ENCODE measurements at places on chromosomes 2 and 18. TPM values are rescaled to one million over a fixed set of nuclear protein-coding genes. Genes with fewer than 3 reads are reported as not detected.

The CXCR4 gene
- 26.3 TPM for total RNA-seq

DNA sequence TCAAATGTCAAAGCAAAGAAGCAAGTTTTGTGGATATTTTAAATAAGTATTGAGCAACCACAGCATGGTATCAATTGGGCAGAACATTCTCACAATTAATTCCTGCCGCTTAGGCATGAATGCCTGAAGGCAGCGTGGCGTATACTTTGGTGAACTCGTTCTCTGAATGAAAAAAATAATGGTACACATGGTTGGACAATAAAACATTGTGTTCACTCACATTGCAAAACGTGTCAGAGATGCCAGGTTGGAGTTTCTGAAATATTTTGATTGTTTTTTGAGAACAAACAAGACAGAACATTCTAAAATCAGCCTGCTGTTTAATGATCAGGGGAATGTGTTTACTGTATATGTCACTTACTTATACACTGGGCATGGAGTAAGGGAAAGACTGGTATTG is 254.2 kb downstream of the CDH2 start:
- no peak for DNase-seq

- DNase-seq: no peak
Measured at GRCh38 chr2:142395291-142395690, 264.5 kb upstream of the LRP1B start.

GRCh38 chr2:73232403-73233153 is 461 bp downstream of the PRADC1 start:
- no peak for DNase-seq

DNA sequence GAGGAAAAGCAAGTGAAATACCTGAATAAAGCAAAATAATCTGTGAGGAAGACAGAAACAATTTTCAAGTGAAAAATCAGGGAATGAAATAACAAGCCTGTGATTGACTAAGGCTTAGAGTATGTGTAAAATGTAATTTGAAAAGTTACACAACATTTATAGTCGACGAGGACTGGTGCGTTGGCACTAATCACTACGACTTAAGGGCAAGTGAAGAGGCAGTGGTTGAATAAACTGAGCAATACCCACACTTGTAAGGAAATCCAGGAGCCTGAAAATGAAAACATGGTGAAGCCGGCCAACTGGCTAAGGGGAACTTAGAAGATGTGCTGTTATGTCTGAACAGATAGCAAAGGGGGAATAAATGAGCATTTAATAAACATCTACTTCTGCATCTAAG is 13.4 kb downstream of the DOK1 start:
- DNase-seq: no peak

DNA sequence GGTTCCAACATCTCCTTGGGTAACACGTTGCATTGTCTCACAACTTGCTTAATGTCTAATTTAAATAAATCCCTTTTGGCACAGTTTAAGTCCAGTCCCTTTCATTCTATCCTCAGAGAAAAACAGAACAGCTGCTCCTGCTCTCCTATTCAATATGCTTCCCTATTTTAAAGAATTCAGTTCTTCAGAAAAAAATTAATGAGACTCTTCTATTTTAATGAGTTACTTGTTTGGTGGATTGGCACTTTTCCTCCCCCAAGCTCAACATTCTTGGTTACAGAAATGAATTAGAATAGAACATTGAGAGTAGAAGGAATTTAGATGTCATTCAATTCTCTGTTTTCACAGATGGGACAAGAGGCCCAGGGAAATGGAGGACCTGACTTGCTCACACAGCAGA is 116.9 kb upstream of the ATP8B1 start:
- no peak for DNase-seq

The OTX1 gene
- total RNA-seq: not detected

GRCh38 chr2:6233993-6234392 is 541.8 kb downstream of the SOX11 start:
- DNase-seq: no peak

The BCL11A gene
- total RNA-seq: 0.99 TPM

- no peak for DNase-seq
Measured at GRCh38 chr18:3864669-3865298, 414.8 kb downstream of the TGIF1 start.

DNA sequence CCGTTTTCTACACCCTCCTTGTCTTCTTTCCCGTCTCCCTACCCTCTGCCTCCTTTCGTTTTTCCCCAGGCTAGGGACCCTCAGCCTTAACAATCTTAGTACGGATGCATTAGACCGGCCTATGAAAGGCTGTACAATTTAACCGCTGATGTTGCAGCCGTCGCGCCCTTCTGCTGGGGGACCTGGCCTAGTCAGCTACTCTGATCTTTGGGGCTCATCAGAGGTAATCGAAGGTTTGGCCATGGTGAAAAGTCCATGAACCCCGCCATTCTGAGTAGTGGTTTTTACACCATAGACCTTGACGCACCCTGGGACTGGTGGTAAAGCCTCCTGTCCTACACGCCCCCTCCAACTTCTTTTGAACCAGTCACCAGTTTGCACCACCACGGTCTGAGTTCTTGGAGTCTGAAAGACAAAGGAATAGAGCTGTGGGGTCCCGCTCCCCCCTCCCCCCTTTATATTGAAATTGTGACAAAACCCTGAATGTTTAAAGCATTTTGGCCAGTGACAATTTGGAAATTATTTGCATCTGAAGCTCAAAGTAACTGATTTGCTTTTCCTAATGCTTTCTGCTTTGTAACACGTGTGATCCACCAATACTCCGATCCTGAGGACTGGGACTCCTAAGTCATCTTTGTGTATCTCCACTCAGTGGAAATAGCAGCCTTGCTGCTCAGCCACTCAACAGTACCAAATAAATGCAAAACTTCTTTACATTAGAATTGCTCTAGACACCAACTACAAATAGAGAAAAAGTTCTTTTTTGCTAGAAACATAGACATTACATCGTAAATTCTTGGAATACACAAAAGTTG is 642 bp upstream of the SRSF7 start:
- no peak for DNase-seq

- no peak for DNase-seq
Measured at GRCh38 chr2:71606244-71606643, 152.9 kb downstream of the DYSF start.

DNA sequence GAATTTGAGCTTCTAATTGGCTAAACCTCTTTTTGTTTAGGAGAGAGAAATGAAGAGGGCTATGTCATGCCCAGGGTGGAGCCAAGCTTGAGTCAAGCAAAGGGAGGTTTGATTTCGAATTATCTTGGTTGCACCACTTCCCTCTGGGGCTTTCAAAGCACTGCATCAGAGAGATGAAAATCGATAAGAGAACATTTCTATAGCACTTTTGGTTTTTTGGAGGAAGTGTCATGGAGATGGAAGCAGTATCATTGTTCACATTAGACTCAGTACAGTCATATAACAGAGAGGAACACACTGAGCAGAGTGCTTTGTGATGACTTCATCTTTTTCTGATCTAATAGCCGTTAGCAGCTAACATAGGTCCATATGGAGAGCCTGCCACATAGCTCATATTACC is 120.3 kb upstream of the UXS1 start:
- DNase-seq: no peak

- DNase-seq: no peak
Measured at GRCh38 chr2:36059691-36060090, 295.9 kb upstream of the CRIM1 start.

DNA sequence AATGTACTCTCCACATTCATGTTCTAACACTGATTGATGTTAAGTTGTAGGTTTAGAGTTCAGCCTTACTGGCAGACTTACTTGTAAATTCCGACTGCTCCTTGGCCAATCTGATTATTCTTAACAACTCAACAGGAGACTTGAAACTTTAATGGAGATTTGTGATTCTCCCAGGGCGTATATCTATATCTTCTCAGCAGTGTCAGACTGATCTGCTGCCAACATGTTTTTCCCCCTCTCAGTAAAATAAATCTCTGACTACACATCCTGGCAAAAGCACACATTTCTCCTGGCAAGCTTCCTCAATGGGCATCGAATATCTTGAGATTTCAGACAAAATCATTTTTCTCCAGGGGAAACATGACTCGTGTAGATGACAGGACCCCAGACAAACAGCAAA is 1041.2 kb downstream of the DPP10 start:
- no peak for DNase-seq

The MYL12A gene
- 451 TPM for total RNA-seq

- DNase-seq: no peak
Measured at GRCh38 chr18:1047406-1047805, 142.7 kb downstream of the ADCYAP1 start.

- DNase-seq: no peak
Measured at GRCh38 chr2:190766595-190766994, 114.0 kb upstream of the GLS start.

The PAIP2B gene
- 3.3 TPM for total RNA-seq

DNA sequence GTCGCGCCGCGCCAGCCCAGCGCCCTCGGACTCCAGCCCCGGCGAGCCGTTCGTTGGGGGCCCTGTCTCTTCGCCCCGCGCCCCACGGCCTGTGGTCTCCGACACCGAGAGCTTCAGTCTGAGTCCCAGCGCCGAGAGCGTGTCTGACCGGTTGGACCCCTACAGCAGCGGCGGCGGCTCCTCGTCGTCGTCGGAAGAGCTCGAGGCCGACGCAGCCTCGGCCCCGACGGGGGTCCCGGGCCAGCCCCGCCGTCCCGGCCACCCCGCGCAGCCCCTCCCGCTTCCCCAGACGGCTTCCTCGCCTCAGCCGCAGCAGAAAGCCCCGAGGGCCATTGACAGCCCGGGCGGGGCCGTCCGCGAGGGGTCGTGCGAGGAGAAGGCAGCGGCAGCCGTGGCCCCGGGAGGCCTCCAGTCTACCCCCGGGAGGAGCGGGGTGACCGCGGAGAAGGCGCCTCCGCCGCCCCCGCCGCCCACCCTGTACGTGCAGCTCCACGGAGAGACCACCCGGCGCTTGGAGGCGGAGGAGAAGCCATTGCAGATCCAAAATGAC is 1.4 kb downstream of the PHLPP1 start:
- no peak for DNase-seq

The RIT2 gene
- not detected for total RNA-seq

GRCh38 chr18:53819671-53820070 is 404.8 kb downstream of the MBD2 start:
- DNase-seq: no peak

The COL5A2 gene
- total RNA-seq: 99.4 TPM

GRCh38 chr18:42752916-42753315 is 362.6 kb downstream of the RIT2 start:
- DNase-seq: no peak

DNA sequence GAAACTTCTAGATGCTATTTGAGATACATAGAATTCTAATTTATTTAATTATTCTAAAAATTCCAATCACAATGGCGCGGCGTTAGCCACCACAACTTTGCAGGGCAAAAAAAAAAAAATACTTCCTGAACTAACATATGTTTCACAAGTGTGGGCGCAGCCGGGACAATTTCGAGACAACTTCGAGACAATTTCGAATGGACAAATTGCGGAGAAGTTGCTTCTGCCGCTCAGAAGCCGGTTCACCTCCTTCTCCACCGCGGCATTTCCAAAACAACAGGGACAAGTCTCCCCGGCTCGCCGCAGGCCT is 842 bp downstream of the PAX3 start:
- DNase-seq: no peak

The PUM2 gene
- 45.4 TPM for total RNA-seq

DNA sequence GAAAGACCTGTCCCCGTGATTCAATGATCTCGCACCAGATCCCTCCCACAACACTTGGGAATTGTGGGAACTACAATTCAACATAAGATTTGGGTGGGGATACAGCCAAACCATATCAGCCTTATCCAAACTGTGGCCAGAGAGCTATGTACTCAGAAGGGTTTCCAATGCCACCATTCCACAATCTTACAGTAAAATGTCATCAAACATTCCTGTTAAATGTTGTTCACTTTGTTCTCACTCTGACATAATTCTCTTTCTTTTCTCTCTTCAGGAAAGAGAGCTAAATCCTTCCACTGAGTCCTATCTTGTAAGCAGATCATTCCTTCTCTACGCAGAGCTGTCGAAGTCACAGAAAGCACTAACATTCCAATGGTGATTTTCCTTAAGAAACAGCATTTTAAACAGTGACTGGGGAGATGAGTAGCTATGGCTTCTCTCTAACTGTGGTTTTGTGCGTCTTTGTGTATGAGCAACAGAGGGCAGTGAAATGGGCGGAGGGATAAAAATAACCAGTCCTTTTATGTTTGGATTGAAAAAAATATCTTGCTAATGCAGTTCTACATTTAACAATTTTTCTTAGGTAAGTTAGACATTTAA is 684.7 kb downstream of the EPHA4 start:
- DNase-seq: no peak

GRCh38 chr2:69013840-69014821 is 1.2 kb downstream of the ANTXR1 start:
- no peak for DNase-seq

DNA sequence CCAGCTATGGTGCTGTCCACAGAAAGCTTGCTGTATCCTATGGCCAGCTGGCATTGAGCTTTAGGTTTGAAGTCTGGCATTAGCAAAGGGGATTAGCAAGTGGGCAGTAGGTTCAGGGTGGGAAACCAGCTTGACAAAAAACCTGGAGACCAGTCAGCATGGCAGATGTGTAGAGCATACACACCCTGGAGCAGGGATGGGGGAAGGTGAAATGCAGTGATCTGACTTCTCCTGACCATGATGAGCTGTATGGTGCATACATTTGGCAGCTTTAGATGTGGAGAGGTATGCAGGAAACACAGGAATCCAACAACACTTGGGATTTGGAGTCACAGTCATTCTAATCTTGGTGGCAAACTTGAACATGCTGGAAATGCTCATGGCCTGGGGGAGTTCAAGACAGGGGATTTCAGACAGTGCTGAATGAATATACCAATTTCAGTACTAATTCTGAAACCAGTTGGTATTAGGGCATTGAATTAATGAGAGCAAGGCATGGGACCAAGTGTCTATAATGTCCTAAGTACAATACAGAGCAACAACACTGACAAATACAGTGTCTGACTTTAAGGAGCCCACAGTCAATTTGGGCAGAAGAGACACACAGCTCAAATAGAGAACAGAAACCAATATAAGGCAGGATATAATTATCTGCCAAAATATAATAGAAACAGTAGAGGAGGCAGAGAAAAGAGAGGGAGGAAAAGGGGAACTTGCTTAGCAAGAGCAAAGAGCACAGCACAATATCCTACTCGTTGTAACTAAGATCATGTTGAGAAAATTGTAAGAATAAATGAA is 11.8 kb downstream of the ARHGAP15 start:
- no peak for DNase-seq

- DNase-seq: no peak
Measured at GRCh38 chr18:34738175-34738894, 28.2 kb downstream of the DTNA start.

The MEIS1 gene
- total RNA-seq: 29.4 TPM

The ERBB4 gene
- 15.7 TPM for total RNA-seq

- DNase-seq: no peak
Measured at GRCh38 chr2:193505620-193506019, 1310.9 kb upstream of the TMEFF2 start.

DNA sequence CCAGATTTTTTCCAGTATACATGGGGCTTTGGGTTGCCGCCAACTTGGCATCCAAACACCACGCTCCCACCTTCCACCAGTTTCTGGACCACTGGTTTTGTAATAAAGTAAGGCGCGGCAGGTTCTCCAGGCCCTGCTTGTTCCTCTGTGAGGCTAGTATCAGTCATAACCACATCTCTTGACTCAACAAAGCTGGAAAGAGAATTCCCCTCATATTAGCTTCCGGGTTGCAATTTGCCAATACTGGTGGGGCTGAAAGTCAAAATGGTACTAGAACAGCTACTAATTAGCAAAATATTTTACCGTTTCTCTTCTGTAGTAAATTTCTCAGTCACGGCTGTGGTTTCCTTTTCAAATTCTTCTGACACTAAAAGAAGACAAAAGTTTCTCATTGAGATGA is 25.0 kb downstream of the TTN start:
- no peak for DNase-seq

- no peak for DNase-seq
Measured at GRCh38 chr2:199228887-199229819, 228.6 kb downstream of the SATB2 start.

GRCh38 chr2:85692039-85692645 is 2.0 kb upstream of the GNLY start:
- DNase-seq: no peak

The REG3A gene
- 2.8 TPM for total RNA-seq

Measured in thoracic aorta (tissue), 2 donors.